CD4-positive, alpha-beta T cell treated with Interleukin-15 for 4 hours (primary cell): ENCODE measurements at places on chromosomes 7 and 10.

DNA sequence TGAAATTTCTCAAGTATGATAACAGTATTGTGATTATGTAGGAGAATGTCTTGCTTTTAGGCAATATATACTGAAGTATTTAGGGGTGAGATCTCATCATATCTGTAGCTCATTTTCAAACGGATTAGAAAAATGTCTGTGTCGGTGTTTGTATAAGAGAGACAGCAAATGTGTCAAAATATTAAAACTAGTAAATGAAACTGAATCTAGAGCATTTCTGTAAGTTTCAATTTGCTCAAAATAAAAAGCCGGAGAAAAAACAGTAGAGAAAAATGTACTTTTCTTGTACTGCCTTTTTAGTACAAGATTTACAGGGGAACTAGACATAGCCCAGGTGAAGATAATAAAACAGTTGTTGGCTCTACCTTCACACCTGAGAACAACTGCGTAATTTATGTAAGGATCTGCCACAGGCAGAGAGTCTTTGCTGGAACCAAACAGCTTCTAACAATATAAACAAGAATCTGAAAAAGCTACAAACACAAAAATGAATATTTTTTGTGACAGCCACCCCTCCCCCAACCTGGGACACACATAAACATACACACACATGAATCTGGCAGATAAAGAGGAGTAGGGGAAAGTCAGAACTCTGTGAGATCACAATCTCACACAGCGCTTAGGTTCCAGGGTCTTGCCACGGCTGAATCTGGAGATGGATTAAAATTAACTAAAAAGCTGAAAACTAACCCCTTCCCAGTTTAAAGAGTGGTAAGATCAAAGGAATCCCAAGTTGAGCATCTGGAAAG lies 153.3 kb downstream of the AVL9 start:
- DNase-seq, result no peak

- no peak for DNase-seq
These were observed 86.6 kb downstream of the FRMPD2 start for GRCh38 chr10:48187713-48188485.

DNA sequence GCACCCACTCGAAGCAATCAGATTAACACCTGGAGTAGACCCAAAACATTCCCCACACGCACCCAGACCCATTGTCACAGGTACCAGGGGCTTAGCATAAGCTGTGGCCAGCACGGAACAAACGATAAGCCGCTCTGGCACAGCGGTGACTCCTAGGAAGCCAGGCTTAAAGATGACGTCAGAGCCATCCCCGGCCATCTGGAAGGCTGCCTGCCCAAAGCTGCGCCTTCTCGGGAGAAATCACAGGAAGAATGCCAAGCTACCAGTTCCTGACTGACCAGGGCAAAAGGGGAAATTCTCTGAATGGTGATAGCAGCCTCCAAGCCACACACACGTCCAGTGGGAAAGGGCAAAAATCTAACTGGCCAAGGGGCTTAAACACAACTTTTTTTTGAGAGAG lies 13.0 kb upstream of the WIPI2 start:
- DNase-seq, result no peak

- no peak for DNase-seq
These were observed 236.3 kb upstream of the HABP2 start for GRCh38 chr10:113316506-113316905.

- DNase-seq, result peak; percentile 90
These were observed 32.5 kb downstream of the OGDH start for GRCh38 chr7:44638611-44639557.

DNA sequence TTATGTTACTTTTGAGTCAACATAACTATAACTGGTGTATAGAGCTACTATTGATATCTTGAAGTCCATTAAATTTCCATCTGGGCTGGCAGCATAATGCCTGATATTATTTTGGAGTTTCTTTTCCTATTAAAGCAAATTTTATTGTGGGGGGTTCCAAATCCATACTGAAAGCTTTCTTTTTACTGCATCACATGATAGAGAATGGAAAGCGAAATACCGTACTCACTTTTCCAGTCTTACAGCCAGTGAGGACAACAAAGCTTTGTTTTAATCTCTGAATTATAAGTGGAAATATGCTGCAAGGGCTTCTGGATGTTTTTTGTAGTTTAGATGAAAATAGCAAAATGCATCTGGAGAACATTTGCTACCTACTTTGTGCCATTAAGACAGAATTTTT lies 477.5 kb upstream of the SEMA3D start:
- no peak for DNase-seq

DNA sequence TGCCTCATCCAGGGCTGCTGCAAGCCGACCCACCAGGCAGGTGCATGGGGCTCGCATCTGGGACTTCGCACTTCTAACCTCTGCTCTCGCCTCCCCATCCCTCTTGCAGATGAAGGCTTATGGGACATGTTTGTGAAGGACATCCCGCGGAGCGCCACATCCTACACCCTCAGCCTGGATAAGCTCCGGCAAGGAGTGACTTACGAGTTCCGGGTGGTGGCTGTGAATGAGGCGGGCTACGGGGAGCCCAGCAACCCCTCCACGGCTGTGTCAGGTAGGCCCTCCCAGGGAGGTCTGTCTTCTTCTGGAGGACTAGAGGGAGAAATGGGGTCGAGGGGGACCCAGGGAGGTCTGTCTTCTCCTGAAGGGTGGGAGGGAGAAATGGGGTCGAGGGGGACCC lies 448.9 kb upstream of the FOXK1 start:
- no peak for DNase-seq

DNA sequence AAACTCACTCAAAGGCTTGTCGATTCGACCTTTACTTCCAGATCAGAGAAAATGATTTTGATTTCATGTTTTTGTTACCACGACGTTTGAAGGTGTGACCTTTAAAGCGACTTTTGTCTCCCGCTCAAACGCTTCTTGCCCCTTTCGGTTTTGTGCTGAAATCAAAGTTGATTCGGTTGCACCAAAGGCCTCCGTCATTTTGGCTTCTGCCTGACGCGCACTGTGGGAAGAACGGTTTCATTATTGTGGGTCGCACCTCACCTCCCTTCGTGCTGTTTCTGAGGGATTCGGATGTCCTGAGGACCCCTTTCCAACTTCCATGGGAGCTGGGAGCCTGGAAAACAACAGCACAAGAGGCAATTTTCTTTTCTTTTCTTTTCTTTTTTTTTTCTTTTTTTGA lies 176.9 kb downstream of the DNAJB6 start:
- no peak for DNase-seq

DNA sequence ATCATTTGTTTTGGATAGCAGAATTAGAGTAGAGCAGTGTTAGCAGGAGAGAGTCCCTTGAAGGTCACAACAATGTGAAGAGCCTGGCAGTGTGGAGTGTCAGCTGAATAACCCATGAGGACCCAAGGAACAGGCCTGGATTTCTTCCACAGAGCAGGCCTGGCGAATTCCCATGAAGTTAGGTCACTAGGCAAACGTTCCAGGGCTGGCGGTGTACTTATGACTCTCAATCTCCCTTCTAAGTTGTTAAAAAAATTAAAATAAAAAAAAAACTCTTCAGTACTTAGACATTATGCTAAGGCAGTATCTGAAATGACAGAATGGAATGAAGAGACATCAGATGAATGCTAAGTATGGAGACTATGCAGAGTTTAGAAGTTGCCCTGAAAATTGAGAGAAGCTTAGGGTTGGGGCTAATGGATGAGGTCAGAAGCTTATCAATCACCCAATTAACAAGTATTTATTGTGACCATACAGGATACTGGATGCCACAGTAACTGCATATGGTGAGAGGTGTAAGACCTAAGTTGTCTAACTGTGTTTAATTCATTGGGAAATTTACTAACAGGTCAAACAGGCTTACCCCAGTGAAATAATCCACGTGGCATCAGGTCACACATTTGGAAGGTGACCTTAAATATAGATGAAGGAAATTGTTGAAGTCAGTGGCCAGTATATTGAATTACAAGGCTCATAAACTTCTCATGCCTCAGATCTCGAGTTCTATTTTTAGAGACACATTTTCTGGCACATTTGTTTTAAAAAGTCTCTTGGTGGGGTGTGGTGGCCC lies 126.2 kb upstream of the NRP1 start:
- DNase-seq, result no peak

GRCh38 chr10:125076891-125077541 lies 83.3 kb downstream of the CTBP2 start:
- no peak for DNase-seq

- DNase-seq, result no peak
These were observed 22.5 kb upstream of the EPHB6 start for GRCh38 chr7:142832417-142832816.

DNA sequence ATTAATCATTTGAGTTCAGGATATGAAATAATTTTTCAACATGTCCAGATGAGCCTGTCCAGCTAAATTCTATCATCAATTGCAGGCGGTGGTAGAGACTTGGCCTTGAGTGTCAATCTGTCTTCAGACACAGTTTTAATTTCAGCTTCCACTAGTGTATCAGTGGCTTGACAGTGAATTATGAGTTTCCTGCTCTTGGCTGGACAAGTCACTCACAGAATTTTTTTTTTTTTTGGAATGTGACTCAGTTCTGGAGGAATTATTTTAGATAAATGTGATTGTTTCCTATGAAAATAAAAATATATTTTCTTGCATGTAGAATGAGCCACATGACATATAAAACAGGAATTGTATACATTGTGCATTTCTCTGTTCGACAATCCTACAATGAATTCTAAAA lies 319.9 kb upstream of the AKR1E2 start:
- DNase-seq, result no peak

DNA sequence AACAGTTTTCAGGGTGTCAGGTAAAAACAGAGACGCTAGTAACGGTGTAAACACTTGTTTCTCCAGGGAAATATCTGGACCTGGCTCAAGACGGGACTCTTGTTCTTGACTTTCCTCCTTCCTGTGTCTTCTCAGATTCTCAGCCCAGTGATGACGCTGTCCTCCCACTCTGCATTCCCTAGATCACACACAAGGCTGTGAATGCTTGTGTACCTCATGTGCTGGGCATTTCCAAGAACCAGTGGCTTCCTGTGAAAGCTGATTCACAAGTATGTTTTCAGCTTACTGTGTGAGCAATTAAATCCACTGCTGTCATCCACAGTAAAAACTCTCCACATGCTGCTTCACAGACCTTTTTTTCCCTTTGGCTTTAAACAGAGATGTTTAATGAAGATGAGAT lies 193.8 kb upstream of the DPP6 start:
- no peak for DNase-seq

GRCh38 chr7:89839329-89839728 lies 314.9 kb upstream of the STEAP1 start:
- no peak for DNase-seq
